ENCODE measurements at places on chromosomes 7 and 10.
A peak's percentile ranks its signal among the peaks of the same experiment; 100 is the strongest.

- DNase-seq, result no peak
Measured at GRCh38 chr10:122590153-122590552, 29.6 kb downstream of the DMBT1 start.

DNA sequence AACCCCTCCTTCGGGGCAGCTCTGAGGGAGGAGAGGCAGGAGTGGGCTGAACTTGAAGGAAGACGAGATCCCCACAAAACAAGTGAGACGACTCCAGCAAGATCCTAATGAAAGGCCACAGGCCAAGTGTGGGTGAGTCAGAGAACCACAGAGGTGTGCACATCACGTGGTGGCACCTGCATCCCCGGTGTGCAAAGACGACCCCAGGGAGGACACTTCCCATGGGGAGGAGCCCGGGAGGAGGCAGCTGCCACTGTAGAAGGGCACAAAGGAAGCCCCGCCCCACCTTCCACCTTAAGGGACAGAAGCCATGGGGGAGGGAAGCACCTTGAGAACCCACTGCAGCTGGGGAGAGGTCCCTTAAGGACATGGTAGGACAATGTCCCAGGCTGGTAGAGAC lies 45.7 kb downstream of the ESYT2 start:
- no peak for DNase-seq

DNA sequence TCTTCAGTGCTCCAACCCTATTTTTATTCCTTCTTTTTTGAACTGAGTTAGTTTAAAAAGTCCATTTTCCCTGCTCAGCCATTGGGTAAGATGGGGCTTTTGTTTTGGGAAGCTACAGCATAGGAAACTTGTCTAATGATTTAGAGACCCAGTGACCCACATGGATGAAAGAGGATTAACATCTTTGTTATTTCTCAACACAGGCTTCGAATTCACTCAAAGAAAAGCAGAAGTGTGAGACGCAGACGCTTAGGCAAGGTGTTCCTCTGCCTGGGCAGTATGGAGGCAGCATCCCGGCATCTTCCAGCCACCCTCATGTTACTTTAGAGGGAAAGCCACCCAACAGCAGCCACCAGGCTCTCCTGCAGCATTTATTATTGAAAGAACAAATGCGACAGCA lies 152.0 kb downstream of the HDAC9 start:
- no peak for DNase-seq

GRCh38 chr10:30687698-30688213 lies 58.2 kb upstream of the LYZL2 start:
- DNase-seq, result peak; percentile 72

- DNase-seq, result no peak
Measured at GRCh38 chr10:112805254-112805590, 144.8 kb upstream of the TCF7L2 start.

- DNase-seq, result no peak
Measured at GRCh38 chr7:141490474-141490873, 60.7 kb upstream of the AGK start.

GRCh38 chr10:26804418-26805393 lies 56.1 kb downstream of the ABI1 start:
- DNase-seq, result no peak

DNA sequence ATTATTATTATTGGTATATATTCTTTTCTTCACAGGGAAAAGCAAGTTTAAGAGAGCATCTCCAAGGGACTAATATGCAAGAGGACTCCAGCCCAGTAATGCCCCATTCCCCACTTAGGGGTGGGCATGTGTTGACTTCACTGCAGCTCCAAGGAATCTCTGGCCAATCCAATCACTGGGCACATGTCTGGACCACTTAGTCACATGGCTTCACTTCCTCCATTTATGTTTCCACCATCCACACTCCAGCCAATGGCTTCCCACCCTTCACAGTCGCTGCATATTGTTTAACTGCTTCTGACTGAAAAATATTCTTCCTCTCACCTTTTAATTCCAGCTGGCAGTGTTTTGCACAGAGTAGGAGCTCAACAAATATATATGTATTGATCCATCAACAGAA lies 43.6 kb downstream of the FBXL13 start:
- no peak for DNase-seq

DNA sequence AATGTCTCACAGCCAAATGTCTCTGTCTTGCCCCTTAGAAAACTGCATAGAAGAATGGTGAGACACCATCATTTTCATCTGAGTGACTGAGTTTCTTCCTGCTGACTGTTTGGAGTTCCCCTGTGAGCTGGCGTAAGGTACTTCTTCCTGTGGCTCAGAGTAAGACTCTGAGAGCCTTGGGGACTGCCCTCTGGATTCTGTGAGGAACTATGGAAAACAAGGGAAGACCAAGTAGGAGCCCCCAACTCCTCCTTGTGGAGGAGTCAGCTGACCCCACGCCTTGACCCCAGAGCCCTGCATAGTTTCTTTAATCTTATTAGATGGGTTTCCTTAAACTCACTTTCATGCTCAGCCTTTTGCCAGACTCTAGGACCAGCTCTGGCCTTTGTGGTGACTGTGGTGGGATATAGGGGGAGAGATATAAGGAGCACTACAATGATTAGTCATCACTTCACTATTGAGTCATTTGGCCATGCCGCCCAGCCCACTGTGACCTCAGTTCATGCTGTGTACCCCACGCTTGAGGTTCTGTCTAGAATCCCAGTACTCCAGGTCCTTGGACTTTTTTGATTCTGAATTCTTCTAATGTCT lies 51.8 kb upstream of the FAM133B start:
- peak; percentile 6 for DNase-seq

GRCh38 chr10:91495402-91495801 lies 85.3 kb downstream of the HECTD2 start:
- DNase-seq, result no peak

GRCh38 chr10:56085406-56086122 lies 275.5 kb downstream of the ZWINT start:
- DNase-seq, result no peak

DNA sequence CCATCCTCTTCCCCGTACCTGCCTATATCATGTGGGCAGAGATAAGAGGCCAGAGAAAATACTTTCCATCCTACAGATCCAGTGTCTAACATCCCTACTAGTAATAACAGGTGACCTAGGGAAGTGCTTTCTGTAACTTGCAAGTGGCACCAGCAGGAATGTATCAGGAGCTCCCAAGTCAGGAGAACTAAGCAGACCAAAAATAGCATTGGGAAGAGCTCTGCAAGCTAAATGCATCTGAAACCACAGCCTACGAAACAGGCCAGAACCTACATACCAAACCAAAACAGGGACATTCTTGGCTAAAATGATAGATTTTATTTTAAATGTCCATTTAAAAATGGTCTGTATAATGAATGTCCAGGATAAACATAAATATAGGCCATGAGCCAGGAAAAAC lies 680.8 kb downstream of the PHTF2 start:
- DNase-seq, result no peak

GRCh38 chr7:22920672-22921071 lies 93.3 kb downstream of the HYCC1 start:
- DNase-seq, result no peak

- DNase-seq, result no peak
Measured at GRCh38 chr7:49852619-49853462, 79.4 kb downstream of the VWC2 start.

DNA sequence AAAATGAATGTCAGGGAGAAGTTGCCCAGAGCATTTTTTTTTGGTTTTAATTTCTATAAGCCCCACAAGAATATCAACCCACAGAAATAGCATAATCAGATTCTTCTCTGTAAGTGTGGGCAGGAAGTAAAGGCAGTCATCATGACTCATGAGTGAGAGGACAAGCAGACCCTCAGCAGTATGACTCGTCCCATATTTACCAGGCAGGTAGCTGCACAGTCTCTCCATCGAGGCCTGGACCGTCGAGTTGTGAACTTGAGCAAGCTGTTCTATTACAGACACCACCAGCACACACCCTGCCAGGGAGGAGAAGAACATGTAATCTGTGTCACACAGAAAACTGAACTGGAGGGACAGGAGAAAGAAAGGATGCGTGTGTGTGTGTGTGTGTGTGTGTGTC lies 37.8 kb downstream of the AOAH start:
- peak; percentile 4 for DNase-seq

DNA sequence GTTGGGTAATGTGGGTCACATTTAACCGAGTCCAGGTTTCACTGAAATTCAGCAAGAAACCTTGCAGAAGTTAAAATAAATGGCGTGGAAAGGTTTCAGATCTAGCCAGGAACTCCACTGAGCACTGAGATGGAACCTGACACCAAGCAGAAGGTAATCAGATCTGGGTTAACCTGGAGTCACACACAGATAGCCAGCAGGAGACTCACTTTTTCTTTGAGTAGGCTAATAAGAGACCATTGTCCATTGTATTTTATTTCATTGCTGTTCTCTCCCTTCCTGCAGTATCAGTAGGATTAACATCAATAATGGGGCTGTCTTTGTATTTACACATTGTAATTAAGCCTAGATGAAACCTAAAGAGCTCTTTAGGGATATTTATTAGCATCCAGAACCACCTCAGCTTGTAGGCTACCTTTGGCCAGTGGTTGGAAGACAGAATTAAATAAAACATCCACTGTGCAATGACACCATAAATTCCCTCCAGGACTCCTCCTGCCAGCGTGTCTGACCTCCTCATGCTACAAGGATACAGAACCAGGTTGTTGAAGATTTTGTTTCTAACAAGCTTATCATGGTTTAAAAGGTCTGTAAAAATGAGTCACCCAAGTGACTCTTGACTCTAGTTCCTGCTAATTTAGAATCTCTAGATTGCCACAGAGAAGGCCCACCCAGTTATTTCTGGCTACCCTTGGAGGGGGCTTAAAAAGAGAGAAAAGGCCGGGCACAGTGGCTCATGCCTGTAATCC lies 151.1 kb downstream of the SORCS1 start:
- no peak for DNase-seq

DNA sequence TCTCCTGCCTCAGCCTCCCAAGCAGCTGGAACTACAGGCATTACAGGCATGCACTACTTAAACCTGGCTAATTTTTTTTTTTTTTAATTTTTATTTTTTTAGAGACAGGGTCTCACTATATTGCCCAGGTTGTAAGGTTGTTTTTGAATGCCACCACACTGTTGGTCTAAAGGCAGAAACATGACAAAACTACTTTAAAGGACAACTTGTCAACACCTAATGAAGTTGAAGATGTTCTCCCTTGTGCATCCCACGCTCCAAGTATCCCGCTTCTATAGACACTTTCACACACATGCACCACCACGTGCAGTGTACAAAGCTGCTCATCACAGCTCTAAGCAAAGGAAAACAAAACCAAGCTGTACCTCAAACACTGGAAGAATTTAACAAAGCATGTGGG lies 226.4 kb downstream of the FGFR2 start:
- no peak for DNase-seq

GRCh38 chr10:88271761-88272543 lies 311.2 kb downstream of the RNLS start:
- DNase-seq, result no peak
